Fibroblast of villous mesenchyme (primary cell): ENCODE measurements at places on chromosomes 13 and 19. TPM values are rescaled to one million over a fixed set of nuclear protein-coding genes. Genes with fewer than 3 reads are reported as not detected.

TMEM59L gene
- total RNA-seq = under 0.01 and 0.32 TPM in 2 replicates

VSTM2B gene
- total RNA-seq = not detected in 2 replicates

ZNF91 gene
- total RNA-seq = 13.9 and 19.9 TPM in 2 replicates

KIR2DL4 gene
- total RNA-seq = not detected in 2 replicates

PGLYRP2 gene
- not detected in 2 replicates for total RNA-seq

FFAR2 gene
- total RNA-seq = not detected in 2 replicates

VSIG10L gene
- 0.43 and 0.64 TPM in 2 replicates for total RNA-seq

RFPL4A gene
- total RNA-seq = not detected in 2 replicates

CYP4F3 gene
- total RNA-seq = not detected in 2 replicates

IGSF23 gene
- 0.32 and 0.43 TPM in 2 replicates for total RNA-seq

POU2F2 gene
- total RNA-seq = 1.3 and 1.9 TPM in 2 replicates

ZNF534 gene
- under 0.01 TPM in 1 of 2 replicates, not detected in the other for total RNA-seq

PPP2R1A gene
- 122 and 166 TPM in 2 replicates for total RNA-seq

KLK12 gene
- not detected in 2 replicates for total RNA-seq

IGFL3 gene
- not detected in 2 replicates for total RNA-seq

ZNF730 gene
- 0.64 and 1.3 TPM in 2 replicates for total RNA-seq

MRPL57 gene
- 20.3 and 25.8 TPM in 2 replicates for total RNA-seq

UPK1A gene
- not detected in 2 replicates for total RNA-seq

KLK15 gene
- total RNA-seq = not detected in 2 replicates

IL4I1 gene
- 0.43 and 0.64 TPM in 2 replicates for total RNA-seq

BEST2 gene
- not detected in 2 replicates for total RNA-seq

TPTE2 gene
- total RNA-seq = under 0.01 TPM in 1 of 2 replicates, not detected in the other

CLPTM1 gene
- 53.1 and 62.6 TPM in 2 replicates for total RNA-seq

DCLK1 gene
- total RNA-seq = 0.86 and 2.3 TPM in 2 replicates

APOC4 gene
- not detected in 2 replicates for total RNA-seq

WDR88 gene
- total RNA-seq = not detected in 2 replicates

TEX26 gene
- under 0.01 TPM in 1 of 2 replicates, not detected in the other for total RNA-seq

KHSRP gene
- 91.8 and 118 TPM in 2 replicates for total RNA-seq

GPR12 gene
- total RNA-seq = not detected in 2 replicates

FGF22 gene
- total RNA-seq = not detected in 2 replicates
